ENCODE measurements at places on chromosomes 1 and 21.

DNA sequence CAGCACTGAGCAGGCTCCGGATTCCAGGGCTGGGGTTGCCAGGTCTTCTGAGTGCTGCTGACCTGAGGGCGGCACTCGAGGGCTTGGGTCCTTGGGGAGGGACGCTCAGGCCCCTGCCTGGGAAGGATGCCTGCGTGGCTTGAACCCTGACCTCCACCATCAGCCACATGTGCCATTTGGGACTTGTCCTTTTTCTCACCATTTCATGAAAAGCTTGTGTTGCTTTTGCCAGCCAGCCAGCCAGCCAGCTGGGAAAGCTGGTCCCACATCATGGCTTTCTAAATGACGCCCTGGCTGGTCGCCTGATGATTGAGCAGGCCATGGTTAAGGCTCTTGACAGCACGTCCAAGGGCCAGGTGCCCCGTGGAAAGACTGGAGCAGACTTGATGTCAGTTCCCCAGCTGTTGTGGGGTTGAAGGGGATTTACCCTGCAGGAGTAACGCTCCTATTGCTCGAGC lies 168.7 kb downstream of the CAMTA1 start:
- no peak for DNase-seq

GRCh38 chr1:222920169-222920568 lies 105.3 kb downstream of the DISP1 start:
- DNase-seq: no peak

DNA sequence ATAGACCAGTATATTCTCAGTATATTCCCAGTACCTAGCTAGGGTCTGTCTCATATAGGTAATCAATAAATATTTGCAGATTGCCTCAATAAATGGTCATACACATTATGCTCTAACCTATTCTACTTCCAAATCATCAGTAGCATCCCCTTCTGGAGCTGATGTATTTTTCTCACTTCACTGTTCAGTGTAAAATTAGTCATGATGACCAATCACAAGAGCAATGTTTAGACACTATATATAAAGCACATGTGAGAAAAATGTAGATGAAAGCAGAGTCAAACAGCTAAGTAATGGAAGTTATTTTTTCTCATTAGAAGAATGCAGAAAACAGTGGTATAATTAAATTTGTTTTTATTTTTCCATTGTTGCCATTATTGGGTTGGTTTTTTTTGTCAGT lies 34.7 kb downstream of the EPRS1 start:
- DNase-seq: no peak

DNA sequence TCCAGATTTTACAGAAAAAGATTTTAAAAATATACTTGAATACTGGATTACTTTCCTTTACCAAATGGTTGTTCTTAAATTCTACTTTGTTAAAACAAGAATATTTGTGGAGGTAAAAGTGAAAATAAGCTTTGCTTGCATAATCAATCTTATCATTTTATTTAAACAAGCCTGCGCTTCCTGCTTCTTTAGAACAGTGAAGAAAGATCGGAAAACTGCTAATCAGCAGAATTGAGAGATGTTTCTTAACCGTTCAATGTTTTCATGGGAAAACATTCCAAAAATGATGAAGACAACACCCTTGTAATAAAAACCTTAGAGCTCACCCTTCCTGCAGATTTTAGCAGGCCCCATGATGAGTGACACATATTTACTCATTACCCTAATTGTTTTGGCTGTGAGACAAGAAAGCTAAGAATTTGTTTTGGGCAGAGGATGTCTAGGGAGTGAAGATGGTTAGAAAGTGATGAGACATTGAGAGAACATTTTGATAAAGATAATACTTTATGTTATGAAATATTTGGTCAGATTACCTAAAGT lies 72.6 kb downstream of the TPR start:
- no peak for DNase-seq

- DNase-seq: no peak
Measured at GRCh38 chr1:225469051-225469450, 41.2 kb upstream of the LBR start.

DNA sequence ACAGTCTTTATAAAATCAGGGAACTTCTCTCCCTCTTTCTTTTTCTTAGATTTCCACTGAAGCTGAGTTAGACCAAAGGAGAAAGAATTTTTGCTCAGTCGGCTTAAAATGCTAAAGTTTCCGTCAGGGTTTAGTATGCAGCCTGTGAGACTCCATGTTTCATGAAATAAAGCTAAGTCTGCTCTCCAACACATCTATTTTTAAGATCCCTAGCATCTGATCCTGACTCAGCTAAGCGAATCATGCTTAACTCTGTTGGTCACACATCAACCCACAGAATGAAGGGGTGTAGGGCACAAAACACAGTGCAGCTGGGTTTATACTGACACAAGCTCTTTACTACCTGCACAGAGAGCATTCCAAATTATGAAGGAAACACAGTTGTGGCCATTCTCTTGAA lies 102.4 kb upstream of the ZNF281 start:
- no peak for DNase-seq

DNA sequence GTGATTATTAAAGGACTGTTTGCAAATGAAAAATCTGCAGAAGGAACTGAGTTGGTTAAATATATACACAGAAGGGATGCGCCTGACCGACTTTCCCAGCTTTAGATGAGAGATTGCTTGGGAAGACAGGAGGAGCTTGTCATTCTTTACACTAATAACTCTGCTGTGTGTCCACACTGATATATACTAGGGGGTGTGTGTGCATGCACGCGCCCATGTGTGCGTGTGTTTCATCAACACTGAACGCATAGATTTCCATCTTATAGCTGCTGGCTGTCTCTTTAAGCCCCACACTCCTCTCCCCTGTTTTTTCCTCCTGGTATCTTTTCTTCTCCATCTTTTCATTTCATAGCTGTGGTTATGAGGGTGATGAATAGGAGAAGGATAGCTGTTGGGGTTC lies 6.9 kb upstream of the KAZN start:
- DNase-seq: no peak

DNA sequence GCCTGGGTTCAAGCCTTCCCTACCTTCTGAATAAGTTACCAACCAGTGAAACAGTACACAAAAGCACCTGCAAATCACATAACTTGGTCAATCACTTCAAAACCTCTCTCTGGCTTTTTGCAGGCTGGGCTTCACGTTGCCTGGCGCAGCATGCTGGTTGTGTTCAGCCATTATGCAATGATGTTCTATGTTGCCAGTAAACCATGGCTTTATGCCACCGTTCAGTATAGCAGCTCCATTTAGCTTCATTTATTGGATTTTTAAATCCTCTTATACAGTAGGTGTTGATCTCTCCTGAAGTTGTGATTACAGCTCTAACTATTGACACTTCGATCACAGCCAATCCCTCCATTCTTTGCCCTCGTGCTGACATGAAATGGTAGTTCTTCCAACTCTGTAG lies 233.6 kb upstream of the PTBP2 start:
- DNase-seq: no peak

DNA sequence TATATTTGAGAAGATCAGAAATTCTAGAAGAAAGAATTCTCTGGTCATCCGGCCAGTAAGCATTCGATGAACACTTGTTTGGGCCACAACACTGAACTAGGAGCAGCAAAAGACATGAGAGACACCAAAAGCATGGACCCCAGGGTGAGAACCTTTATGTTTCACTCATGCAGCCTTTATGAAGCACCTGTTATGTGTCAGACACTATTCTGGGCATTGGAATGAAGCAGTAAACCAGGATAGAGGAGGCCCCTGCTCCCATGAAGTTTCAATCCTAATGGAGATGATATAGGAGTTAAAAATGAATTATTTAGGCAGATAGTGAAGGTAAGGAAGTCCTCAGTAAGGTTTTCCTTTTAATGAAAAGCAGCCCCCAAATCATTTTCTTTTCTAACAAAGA lies 43.6 kb downstream of the OLFML3 start:
- DNase-seq: no peak

DNA sequence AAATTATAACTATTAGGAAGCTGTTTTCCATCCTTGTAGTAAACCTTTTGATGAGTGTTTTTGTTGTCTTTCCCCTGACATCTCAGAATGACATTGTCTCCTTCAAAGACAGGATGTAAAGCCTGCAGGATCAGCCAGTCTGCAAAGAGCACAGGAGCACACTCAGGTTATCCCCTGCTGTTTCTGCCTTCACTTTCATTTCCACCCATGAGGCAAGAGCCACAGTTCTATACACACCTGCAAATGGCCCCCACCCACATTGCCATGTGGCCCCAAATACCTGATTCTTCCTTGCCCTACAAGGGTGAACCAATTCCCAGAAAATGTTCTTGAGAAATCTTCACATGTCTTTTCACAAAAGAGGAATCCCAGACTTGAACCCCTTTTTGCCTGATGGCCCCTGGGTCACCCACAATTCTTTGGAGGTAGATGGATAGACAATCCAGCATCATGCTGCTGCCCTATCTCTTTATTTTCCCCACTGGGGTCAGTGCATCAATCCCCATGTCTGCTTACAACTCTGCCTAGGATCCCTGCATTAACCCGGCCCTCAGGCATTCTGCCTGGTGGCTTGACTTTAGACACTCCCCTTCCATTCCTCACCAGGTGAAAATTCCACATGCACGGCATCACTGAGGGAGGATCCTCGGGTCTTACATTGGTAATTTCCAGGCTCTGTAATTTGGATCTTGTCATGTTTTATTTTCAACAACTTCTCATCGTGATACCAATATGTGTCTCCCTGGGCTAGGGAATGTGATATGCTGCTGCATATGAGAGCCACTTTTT lies 2.6 kb downstream of the FCRL3 start:
- DNase-seq: no peak

- DNase-seq: no peak
Measured at GRCh38 chr1:56958526-56958925, 7.3 kb downstream of the C8B start.

Data from stimulated activated naive CD8-positive, alpha-beta T cell treated with anti-CD3 and anti-CD28 coated beads, Interleukin-15, amount 100 ng/mL, for 72 hours (primary cell).